ENCODE measurements at places on chromosomes 2 and 18. TPM values are rescaled to one million over a fixed set of nuclear protein-coding genes. Genes with fewer than 3 reads are reported as not detected.
A peak's percentile ranks its signal among the peaks of the same experiment; 100 is the strongest.

GRCh38 chr18:35306588-35307250 is 16.7 kb upstream of the ZSCAN30 start:
- H3K36me3 ChIP-seq, result peaks cover 66% of the 10 kb centered on the region
- no peak overlapping the region for H3K4me3 ChIP-seq
- no peaks in the 10 kb centered on the region for H3K4me1 ChIP-seq

GRCh38 chr2:136208682-136209420 is 90.9 kb upstream of the CXCR4 start:
- H3K4me1 ChIP-seq, result no peaks in the 10 kb centered on the region
- H3K36me3 ChIP-seq, result no peaks in the 10 kb centered on the region
- H3K27me3 ChIP-seq, result peaks cover 4% of the 10 kb centered on the region
- H3K4me3 ChIP-seq, result no peak overlapping the region

DNA sequence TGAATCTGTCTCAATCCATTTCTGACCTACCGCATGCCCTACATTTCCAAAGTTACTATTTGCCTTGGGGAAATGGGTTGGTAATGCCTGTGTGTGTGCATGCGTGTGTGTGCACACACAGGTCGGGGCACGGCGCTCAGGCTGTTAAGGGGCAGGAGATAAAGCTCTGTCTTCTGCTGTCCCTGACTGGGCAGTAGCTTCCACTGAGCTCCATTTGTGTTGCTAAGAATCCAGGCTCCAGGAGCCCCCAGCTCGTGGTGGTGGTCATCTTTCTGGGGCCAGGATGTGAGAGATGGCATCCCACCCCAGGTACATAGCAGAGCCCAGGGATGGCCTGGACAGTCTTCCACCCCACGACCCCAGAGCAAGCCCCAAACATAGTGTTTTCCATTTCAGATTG is 66.7 kb upstream of the HS6ST1 start:
- DNase-seq, result no peak
- H3K36me3 ChIP-seq, result no peaks in the 10 kb centered on the region
- no peaks in the 10 kb centered on the region for H3K27me3 ChIP-seq
- no peak overlapping the region for H3K27ac ChIP-seq
- H3K4me3 ChIP-seq, result no peak overlapping the region

GRCh38 chr2:150357770-150358467 is 129.5 kb downstream of the RND3 start:
- no peak overlapping the region for H3K4me3 ChIP-seq
- peaks cover 4% of the 10 kb centered on the region for H3K4me1 ChIP-seq
- DNase-seq, result peak; percentile 55
- no peaks in the 10 kb centered on the region for H3K27me3 ChIP-seq
- H3K27ac ChIP-seq, result no peak overlapping the region

DNA sequence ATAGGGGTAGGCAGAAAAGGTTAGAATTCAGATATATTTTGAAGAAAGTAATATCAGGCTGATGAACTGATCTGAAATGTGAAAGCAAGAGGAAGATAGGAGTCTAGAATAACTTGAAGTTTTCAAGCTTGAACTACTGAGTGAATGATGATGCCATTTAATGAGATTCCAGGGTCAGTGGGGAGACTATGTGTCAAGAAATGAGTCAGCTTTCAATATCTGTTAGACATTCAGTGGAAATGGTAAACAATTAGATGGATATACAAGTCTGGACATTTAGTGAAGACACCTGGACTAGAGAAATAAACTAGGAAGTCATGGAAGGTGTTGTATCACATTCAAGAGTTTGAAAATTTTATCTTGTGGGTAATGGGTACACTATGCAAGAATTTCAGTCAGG is 326.9 kb downstream of the FSIP2 start:
- H3K36me3 ChIP-seq, result no peaks in the 10 kb centered on the region
- no peak for DNase-seq
- H3K27ac ChIP-seq, result no peak overlapping the region
- no peaks in the 10 kb centered on the region for H3K27me3 ChIP-seq
- H3K4me3 ChIP-seq, result no peak overlapping the region
- no peaks in the 10 kb centered on the region for H3K4me1 ChIP-seq

GRCh38 chr2:190382851-190383250 is 25.3 kb upstream of the MFSD6 start:
- H3K27ac ChIP-seq, result no peak overlapping the region
- H3K4me1 ChIP-seq, result no peaks in the 10 kb centered on the region
- no peaks in the 10 kb centered on the region for H3K36me3 ChIP-seq

DNA sequence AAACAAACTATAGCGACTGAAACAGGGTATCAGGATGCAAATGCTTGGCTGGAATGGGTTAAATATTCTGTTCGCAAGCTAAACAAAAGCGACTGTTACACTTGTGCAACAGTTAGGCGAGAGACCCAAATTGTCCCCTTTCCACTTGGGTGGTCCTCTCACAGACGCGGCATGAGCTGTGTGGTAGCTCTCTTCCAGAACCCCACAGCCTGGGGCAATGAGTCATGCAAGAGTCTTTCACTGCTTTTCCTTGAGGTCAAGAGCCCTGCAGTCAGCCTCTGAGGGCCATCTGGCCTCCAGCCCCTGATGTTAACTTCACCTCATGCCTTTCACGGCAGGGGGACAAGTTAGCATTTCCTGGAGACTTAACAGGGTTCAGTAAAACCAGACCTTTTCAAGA is 25.7 kb downstream of the SULT1C4 start:
- DNase-seq, result peak; percentile 62
- H3K27ac ChIP-seq, result no peak overlapping the region
- H3K36me3 ChIP-seq, result no peaks in the 10 kb centered on the region
- no peaks in the 10 kb centered on the region for H3K27me3 ChIP-seq

DNA sequence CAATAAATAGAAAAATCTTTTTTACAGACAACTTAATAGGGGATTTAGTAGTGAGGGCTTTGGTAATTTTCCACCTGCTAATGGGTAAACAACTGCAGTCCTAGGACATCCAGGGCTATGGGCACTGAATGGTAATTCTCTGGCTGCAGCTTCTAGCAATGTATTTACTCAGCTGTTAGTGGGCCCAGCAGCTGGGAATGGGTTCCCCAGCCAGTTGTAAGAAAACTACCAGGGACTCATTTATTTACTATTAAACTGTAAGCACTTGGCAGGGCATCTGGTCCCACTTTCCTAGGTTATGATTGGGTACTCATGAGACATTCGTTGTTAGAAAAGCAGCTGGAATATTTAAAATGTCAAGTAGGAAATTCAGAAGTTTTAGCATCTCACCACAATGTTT is 363.8 kb upstream of the TRIB2 start:
- H3K4me1 ChIP-seq, result no peaks in the 10 kb centered on the region
- no peak overlapping the region for H3K4me3 ChIP-seq
- H3K27me3 ChIP-seq, result no peaks in the 10 kb centered on the region
- H3K27ac ChIP-seq, result no peak overlapping the region
- no peaks in the 10 kb centered on the region for H3K36me3 ChIP-seq
- no peak for DNase-seq

DNA sequence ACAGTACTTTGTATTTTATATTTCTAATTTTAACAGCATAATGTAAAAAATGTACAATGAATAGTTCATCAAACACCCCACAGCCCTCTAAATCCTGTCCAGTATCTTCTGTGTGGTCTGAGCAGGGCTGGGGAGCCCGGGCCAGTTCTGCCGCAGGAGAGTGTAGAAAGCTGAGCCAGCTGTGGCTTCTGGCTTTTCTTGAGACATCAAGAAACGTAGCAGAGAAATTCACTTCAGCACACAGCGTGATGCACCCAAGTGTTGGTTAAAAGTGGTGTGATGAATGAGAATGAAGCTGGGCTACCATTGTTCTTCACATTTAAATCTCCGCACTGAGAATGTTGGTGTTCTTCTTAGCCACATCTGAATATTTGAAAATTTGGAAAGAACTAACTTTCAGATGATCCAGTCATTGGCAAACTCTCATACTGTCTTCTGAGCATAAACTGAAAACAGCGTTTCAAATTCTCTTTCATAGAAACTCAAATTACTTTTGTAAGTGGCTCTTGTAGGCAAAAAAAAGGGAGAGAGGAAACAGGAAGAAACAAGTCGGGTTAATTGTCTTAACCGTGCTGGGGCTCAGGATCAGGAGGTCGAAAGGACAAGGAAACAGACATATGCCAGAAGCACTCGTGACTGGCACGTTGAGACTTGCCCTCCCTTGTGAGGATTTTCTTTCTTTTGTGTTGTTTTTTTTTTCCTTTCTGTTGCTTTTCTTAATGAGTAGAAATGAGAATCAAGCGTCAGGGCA is 23.4 kb upstream of the TMEM87B start:
- peak; percentile 31 for DNase-seq
- H3K36me3 ChIP-seq, result no peaks in the 10 kb centered on the region
- H3K4me3 ChIP-seq, result no peak overlapping the region
- H3K27ac ChIP-seq, result no peak overlapping the region
- no peaks in the 10 kb centered on the region for H3K27me3 ChIP-seq

DNA sequence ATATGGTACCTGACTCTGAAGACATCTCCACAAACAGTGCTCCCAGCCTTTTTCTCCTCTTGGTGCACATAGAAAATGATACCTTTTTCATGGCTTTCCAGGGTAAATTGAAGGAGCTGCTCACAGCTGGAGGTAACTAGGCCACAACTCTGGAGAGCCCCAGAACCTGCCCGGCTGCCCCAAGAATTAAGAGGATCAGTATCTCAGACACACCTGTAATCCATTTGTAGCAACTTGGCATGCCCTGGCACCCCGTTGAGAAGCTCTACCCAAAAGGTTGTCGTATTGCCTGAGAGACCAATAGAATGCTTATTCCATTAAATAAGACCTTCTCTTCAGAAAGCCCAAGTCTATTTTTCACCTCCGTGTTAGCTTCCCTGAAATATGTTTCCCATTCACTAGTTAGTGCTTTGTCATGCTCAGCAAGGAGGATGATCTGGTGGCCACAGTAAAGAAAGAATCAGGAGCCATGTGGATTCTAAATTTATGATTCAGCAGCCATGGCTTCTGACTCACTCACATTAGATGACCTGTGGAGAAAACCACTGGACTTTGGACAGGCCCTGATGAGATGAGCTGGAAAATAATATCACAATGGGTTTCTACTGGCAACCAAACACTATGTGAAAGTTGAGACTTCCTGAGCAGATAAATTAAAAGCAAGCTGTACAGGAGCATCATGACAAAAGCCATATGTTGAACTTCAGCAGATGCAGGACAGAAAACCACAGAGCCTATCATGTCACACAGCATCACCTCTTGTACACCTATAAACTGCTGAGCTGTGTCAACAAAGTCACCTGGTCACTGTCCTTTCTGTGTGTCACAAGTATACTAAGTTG is 253.3 kb upstream of the OSR1 start:
- DNase-seq, result peak; percentile 98
- H3K4me1 ChIP-seq, result peaks cover 58% of the 10 kb centered on the region
- no peaks in the 10 kb centered on the region for H3K36me3 ChIP-seq

- no peak overlapping the region for H3K27ac ChIP-seq
- H3K36me3 ChIP-seq, result no peaks in the 10 kb centered on the region
- DNase-seq, result no peak
- no peak overlapping the region for H3K4me3 ChIP-seq
Observed at GRCh38 chr2:220586980-220587530, 959.6 kb downstream of the SLC4A3 start.

SLC4A5 gene
- total RNA-seq, result 0.38 TPM

PDK1 gene
- 22.7 TPM for total RNA-seq

Data from GM23248 (cell line).